ENCODE measurements at places on chromosomes 12 and 14. TPM values are rescaled to one million over a fixed set of nuclear protein-coding genes. Genes with fewer than 3 reads are reported as not detected.

- no peaks in the 10 kb centered on the region for H3K36me3 ChIP-seq
- no peaks in the 10 kb centered on the region for H3K27me3 ChIP-seq
- H3K27ac ChIP-seq, result no peak overlapping the region
- H3K4me1 ChIP-seq, result no peaks in the 10 kb centered on the region
- DNase-seq, result no peak
- no peak overlapping the region for H3K4me3 ChIP-seq
Measured at GRCh38 chr12:13211191-13211858, 14.8 kb downstream of the EMP1 start.

DNA sequence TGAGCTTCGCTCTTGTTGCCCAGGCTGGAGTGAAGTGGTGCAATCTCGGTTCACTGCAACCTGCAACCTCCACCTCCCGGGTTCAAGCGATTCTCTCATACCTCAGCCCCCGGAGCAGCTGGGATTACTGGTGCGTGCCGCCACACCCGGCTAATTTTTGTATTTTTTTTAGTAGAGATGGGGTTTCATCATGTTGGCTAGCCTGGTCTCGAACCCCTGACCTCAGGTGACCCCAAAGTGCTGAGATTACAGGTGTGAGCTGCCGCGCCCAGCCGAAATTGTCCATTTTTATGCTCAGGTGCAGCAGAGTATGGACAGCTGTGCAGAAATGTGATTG is 19.2 kb upstream of the CYP46A1 start:
- H3K4me3 ChIP-seq, result no peak overlapping the region
- H3K4me1 ChIP-seq, result peaks cover 2% of the 10 kb centered on the region
- peaks cover 9% of the 10 kb centered on the region for H3K27me3 ChIP-seq
- DNase-seq, result no peak
- peak overlapping the region; percentile 96 for H3K27ac ChIP-seq
- no peaks in the 10 kb centered on the region for H3K36me3 ChIP-seq

GRCh38 chr12:122194804-122195203 is 8.7 kb upstream of the B3GNT4 start:
- no peak overlapping the region for H3K27ac ChIP-seq
- H3K36me3 ChIP-seq, result no peaks in the 10 kb centered on the region
- H3K4me3 ChIP-seq, result no peak overlapping the region
- no peaks in the 10 kb centered on the region for H3K27me3 ChIP-seq

DNA sequence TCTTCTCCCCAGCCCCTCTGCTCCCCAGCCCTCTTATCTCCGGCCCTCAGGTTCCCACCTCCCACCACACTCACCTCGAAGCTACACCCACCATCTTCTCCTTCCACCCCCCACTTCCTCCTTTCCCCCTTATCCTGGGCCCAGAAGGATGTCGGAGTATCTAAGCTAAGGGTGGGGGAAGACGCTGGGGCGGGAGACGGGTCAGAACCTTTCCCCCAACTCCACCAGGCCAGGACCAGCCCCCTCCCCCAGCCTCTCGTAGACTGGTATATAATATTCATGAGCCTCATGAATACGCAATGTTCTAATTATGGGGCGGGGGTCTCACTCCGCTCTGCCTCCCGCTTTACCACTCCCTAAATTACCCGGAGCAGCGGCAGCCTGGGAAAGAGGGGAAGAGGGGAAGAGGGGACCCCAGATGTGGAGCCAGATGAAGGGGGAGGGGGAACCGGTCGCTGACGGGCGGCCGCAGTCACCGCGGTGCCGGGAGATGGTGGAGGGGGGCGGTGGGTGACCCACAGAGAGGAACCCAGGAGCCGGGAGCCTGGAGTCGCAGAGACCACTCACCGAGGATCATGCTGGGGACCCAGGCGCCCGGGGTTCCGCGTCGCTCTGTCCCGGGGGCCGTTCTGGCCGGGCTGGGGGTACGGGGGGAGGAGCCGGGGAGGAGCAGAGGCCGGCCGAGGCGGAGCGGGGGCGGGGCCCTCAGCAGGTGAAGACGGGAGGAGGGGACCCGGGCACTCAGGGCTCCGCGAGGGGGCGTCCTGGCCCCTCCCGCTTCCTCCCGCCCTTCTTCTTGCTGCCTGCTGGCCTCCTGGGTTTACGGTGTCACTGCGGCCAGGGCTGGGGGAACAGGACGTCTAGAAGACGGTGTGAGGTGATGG is 6.4 kb upstream of the ZNF385A start:
- DNase-seq, result peak; percentile 96
- H3K36me3 ChIP-seq, result peaks cover 23% of the 10 kb centered on the region
- no peaks in the 10 kb centered on the region for H3K27me3 ChIP-seq
- peaks cover 12% of the 10 kb centered on the region for H3K4me1 ChIP-seq
- H3K4me3 ChIP-seq, result peak overlapping the region; percentile 83

DNA sequence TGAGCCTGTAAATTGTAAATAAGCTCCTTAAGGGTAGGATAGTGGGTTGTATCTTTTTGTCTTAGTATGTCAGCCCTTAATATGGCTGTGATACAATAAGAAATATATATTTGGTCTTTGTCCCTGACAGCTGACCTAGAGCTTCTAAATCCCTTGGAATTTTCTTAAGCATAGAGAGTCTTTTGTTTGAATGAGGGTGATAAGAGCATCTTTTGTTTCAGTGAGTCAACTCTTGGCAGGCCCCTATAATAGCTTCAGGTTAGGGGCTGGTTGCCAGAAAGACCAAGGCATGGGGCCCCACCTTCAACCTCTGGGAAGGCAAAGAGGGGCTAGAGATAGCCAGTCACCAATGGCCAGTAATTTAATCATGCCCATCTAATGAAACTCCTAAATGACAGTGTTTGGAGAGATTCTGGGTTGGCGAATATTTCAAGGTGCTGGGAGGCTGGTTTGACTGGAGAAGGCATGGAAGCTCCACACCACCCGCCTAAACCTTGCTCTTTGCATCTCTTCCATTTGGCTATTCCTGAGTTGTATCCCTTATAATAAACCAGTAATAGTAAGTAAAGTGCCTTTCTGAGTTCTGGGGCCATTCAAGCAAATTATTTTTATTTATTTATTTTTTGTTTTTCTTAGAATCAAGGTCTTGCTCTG is 10.5 kb downstream of the PALS1 start:
- H3K4me3 ChIP-seq, result no peak overlapping the region
- DNase-seq, result no peak
- peaks cover 4% of the 10 kb centered on the region for H3K36me3 ChIP-seq
- no peak overlapping the region for H3K27ac ChIP-seq
- H3K27me3 ChIP-seq, result no peaks in the 10 kb centered on the region

GRCh38 chr12:48194799-48195201 is 8.3 kb downstream of the OR10AD1 start:
- no peak overlapping the region for H3K27ac ChIP-seq
- peaks cover 72% of the 10 kb centered on the region for H3K27me3 ChIP-seq
- no peaks in the 10 kb centered on the region for H3K36me3 ChIP-seq
- H3K4me3 ChIP-seq, result no peak overlapping the region
- H3K4me1 ChIP-seq, result no peaks in the 10 kb centered on the region

- no peak overlapping the region for H3K4me3 ChIP-seq
- H3K27ac ChIP-seq, result no peak overlapping the region
- no peaks in the 10 kb centered on the region for H3K36me3 ChIP-seq
- no peak for DNase-seq
Measured at GRCh38 chr12:105100207-105100985, 7.1 kb upstream of the WASHC4 start.

DNA sequence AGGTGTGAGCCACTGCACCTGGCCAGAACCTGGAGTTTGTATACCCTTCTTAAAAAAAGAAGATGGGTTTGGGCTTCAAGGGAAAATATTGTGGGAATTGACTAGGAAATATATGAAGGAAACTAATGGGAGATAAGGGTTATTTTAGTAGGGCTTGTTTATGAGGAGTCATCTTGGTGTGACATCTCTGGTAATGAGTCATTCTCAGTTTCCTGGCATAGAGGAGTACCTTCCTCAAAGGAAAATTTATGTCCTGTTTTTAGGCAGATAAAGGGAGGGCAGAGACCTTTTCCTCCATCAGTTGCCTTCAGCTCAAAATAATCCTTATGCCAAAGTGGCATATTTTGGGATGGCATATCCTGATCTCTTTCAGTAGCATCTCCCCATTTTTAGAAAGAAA is 30.6 kb upstream of the NFKBIA start:
- H3K27ac ChIP-seq, result no peak overlapping the region
- no peaks in the 10 kb centered on the region for H3K27me3 ChIP-seq
- H3K4me3 ChIP-seq, result no peak overlapping the region
- no peak for DNase-seq

ANKRD33 gene
- not detected for total RNA-seq

AQP5 gene
- 0.62 TPM for total RNA-seq

KRT6C gene
- not detected for total RNA-seq
